Osteoblast (primary cell): ENCODE measurements at places on chromosomes 7 and 10. TPM values are rescaled to one million over a fixed set of nuclear protein-coding genes. Genes with fewer than 3 reads are reported as not detected.

The IL15RA gene
- 1.1 and 1.2 TPM in 2 replicates for total RNA-seq

The SLC39A12 gene
- total RNA-seq, result not detected in 2 replicates

The ANKRD7 gene
- 1.8 and 3.3 TPM in 2 replicates for total RNA-seq

The ARMC3 gene
- under 0.01 TPM in 1 of 2 replicates, not detected in the other for total RNA-seq

The ADRA2A gene
- total RNA-seq, result 0.29 and 0.72 TPM in 2 replicates

The NPC1L1 gene
- total RNA-seq, result not detected in 2 replicates
